A549 treated with GW870086 at 1 μM for 4 hours (cell line): ENCODE measurements at places on chromosomes 6 and 20. TPM values are rescaled to one million over a fixed set of nuclear protein-coding genes. Genes with fewer than 3 reads are reported as not detected.

The SESN1 gene
- 8.2 to 11.0 TPM (median 10.0 TPM) in 5 replicates for total RNA-seq

The SRMS gene
- total RNA-seq: 0.10 to 0.15 TPM in 2 of 5 replicates, not detected in the others

The ENPP5 gene
- not detected in 5 replicates for total RNA-seq

The CTSZ gene
- 150 to 188 TPM (median 178 TPM) in 5 replicates for total RNA-seq

The HLA-DOB gene
- total RNA-seq: 0.18 to 0.36 TPM (median 0.30 TPM) in 4 of 5 replicates, not detected in the other

The MOG gene
- total RNA-seq: not detected in 5 replicates

The SNHG17 gene
- 187 to 224 TPM (median 198 TPM) in 5 replicates for total RNA-seq

The BNIP5 gene
- 0.06 TPM in 1 of 5 replicates, not detected in the others for total RNA-seq
